IMR-90 (cell line): ENCODE measurements at places on chromosomes 12 and 14. TPM values are rescaled to one million over a fixed set of nuclear protein-coding genes. Genes with fewer than 3 reads are reported as not detected.
A peak's percentile ranks its signal among the peaks of the same experiment; 100 is the strongest.

Gene RIMBP2
- not detected in 2 replicates for polyA plus RNA-seq

- no peak overlapping the region for H3K27ac ChIP-seq
- no peaks in the 10 kb centered on the region for H3K36me3 ChIP-seq
- H3K4me3 ChIP-seq: no peak overlapping the region
- no peaks in the 10 kb centered on the region for H3K4me1 ChIP-seq
Measured at GRCh38 chr14:89053303-89053702, 228.9 kb downstream of the TTC8 start.

DNA sequence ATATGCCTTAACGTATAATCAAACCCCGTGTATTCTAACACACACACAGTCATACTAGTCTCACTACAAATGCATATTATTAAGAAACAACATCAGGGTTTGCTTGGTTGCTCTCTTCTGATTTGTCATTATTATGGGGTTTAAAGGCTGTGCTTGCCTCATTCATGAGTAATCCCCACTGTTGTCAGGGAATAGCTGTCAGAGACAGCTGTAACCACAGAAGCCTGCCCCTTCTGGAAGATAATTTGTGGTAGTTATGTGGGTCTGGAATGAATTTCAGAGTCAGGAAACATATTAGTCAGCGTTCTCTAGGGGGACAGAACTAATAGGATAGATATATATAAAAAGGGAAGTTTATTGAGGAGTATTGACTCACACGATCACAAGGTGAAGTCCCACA, 456.9 kb upstream of the TMEM132C start:
- H3K27me3 ChIP-seq: no peaks in the 10 kb centered on the region
- H3K36me3 ChIP-seq: no peaks in the 10 kb centered on the region
- no peak overlapping the region for H3K4me3 ChIP-seq
- DNase-seq: no peak
- no peak overlapping the region for H3K27ac ChIP-seq
- H3K4me1 ChIP-seq: no peaks in the 10 kb centered on the region

DNA sequence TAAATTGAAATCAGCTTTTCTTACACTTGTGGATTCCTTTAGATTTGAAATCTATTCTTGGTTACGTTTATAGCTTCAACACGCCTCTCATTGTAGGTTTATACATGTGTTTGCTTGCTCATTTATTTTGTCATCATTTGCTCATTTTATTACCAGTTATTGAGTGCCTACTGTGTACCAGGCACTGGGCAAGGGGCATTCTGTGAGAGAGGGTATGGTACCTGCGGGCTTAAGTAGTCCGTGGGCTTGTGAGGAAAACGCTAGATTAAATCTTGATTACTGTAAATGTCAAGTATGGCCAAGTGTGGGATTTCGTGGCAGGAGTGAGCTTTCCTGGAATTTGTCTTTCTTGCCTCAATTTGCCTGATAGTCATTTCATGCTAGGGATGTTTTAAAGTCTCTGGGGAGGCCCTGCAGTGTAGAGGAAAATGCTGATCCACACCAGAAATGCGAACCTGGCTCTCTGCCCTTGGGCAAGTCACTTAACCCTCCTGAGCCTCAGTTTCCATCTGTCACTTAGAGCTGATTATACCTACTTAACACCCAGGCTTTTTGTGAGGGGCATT, 92.7 kb downstream of the CACNA1C start:
- no peaks in the 10 kb centered on the region for H3K36me3 ChIP-seq
- H3K4me1 ChIP-seq: peaks cover 9% of the 10 kb centered on the region; the same call in 1 of the 2 replicates

Gene MYL2
- polyA plus RNA-seq: not detected in 2 replicates

GRCh38 chr12:108205864-108206263, 76.8 kb downstream of the WSCD2 start:
- no peak overlapping the region for H3K27ac ChIP-seq
- no peaks in the 10 kb centered on the region for H3K27me3 ChIP-seq
- no peaks in the 10 kb centered on the region for H3K36me3 ChIP-seq
- no peak for DNase-seq
- H3K4me3 ChIP-seq: no peak overlapping the region
- H3K4me1 ChIP-seq: no peaks in the 10 kb centered on the region

Gene SOAT2
- 0.39 and 0.55 TPM in 2 replicates for polyA plus RNA-seq

Gene KRT75
- polyA plus RNA-seq: not detected in 2 replicates

Gene ADGRD1
- not detected in 2 replicates for polyA plus RNA-seq

- H3K36me3 ChIP-seq: no peaks in the 10 kb centered on the region
- peak overlapping the region; percentile 56; the same call in 1 of the 2 replicates for H3K4me3 ChIP-seq
- peaks cover 4% of the 10 kb centered on the region for H3K27me3 ChIP-seq
- no peak overlapping the region for H3K27ac ChIP-seq
- H3K4me1 ChIP-seq: peaks cover 4% of the 10 kb centered on the region; the same call in 1 of the 2 replicates
Measured at GRCh38 chr14:20631023-20631879, 10.2 kb downstream of the OR6S1 start.

Gene OR6C2
- polyA plus RNA-seq: not detected in 2 replicates

Gene ZC2HC1C
- polyA plus RNA-seq: 0.15 and 0.36 TPM in 2 replicates

Gene ATF7IP
- 8.5 and 9.4 TPM in 2 replicates for polyA plus RNA-seq

- H3K27ac ChIP-seq: 0 out of 2 replicates have a peak overlapping the region, but pooled peaks have one; percentile 1
- peak; percentile 21 for DNase-seq
- H3K36me3 ChIP-seq: no peaks in the 10 kb centered on the region; the same call in 1 of the 2 replicates
Measured at GRCh38 chr12:78209846-78210505, 379.3 kb downstream of the NAV3 start.

DNA sequence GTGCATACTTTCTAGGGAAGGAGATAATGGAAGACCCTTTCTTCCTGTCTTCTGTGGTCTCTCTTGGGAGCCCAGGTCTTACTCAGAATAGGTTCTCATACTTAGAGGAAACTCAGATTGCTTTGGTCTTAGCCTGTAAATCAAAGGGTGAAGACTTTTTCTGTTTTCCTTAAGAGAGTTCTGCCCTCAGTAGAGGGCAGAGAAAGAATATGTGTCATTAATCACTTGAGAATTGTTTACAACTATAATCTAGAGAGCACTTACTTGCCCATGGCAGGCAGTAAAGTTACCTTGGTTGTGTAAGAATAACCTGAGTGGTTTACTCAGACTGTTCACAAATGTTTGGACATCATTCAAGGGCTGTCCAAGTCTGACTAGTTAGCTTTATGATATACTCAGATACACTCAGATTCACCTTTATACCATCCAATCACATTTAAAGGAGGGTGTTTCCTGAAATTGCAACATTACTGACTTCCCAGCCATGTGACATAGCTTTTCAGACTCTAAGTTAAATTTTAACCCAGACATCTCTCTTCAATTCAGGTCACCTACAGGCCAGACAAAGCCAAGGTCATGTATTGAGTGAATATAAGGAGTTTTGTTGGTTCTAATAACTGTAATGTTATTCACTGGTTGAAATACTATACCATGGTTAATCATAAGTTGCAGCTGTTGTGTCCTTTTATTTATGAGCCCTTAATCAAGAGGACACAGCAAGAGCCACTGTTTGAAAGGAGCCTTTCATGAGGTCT, 372.2 kb downstream of the RAD51B start:
- H3K27ac ChIP-seq: no peak overlapping the region
- H3K4me1 ChIP-seq: peaks cover 2% of the 10 kb centered on the region; the same call in 1 of the 2 replicates
- H3K4me3 ChIP-seq: no peak overlapping the region
- H3K36me3 ChIP-seq: no peaks in the 10 kb centered on the region

DNA sequence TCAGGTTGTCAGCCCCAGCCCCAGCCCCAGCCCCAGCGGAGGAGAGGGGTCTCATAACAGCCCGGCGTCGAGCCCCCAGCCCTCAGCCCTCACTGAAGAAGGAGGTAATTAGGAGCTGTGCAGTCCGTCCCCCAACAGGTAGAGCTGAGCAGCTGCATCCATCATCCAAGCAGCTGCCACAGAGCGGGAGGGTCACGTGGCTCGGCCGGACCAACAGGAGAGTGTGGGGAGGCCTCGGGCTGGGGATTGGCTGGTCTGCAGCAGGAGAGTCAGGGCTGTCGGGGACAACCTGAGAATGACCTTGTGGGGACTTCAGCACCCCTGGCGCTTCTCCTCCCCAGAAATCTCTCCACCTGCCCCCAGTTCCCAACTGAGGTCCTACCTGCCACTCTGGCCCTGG, 29.6 kb downstream of the SMUG1 start:
- H3K36me3 ChIP-seq: no peaks in the 10 kb centered on the region
- peaks cover 62% of the 10 kb centered on the region for H3K27me3 ChIP-seq

DNA sequence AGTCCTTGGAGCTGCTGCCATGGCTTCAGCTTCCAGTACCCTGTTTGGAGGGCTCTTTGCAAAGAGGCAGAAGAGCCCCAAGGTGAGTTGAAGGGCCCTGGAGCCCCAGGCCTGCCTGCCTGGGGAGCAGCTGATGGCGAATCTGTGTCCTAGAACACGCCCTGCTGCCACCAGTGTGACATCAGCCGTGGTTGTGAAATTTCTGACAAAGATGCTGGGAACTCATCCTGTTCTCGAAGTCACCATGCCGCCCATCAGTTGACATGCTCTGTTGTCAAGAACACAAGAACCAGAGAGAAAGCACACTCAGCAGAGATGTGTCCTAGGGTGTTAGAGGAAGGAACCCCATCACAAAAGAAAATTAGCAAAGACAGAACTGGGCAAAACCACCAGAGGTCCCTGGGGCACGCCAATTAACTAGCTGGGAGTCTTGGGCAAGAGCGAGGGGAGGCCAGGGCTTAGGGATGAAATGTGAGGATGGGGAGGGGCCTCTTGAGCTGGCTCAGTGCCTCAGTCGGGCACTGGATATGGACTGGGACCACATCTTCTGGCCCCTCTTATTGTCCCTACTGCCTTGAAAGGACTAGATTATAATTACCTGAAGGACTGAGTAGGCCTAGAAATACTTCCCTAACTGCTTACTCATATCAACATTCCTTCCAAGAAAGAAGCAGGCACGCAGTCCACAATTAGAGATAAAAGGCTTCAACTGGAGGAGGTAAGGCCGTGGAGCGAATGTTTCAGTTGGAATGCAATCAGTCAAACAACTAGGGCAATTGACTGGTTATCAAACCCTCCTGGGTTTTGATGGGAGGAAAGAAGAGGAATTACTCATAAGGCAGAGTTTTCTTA, 163.1 kb downstream of the CACNA1C start:
- no peaks in the 10 kb centered on the region for H3K27me3 ChIP-seq
- no peak overlapping the region for H3K27ac ChIP-seq
- H3K36me3 ChIP-seq: peaks cover 3% of the 10 kb centered on the region; the same call in 1 of the 2 replicates
- DNase-seq: peak; percentile 57

DNA sequence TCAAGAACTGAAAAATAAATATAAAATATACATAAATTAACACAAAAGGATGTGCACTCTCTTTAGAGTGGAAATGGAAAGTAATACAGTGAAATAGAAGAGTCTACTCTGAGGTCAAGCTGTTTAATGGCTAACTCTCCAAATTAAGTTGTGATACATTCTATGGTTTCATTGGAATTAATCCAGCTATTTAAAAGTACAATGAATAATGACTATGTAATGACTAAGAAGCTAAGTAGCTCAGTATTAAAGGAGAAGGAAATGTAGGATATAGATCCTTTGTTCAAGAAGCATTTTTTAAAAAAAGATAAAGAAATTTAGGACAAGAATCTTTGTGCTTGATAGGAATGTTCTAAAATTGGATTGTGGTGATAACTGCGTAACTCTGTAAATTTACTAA, 85.3 kb downstream of the LRP6 start:
- no peak overlapping the region for H3K27ac ChIP-seq
- peaks cover 9% of the 10 kb centered on the region; the same call in 1 of the 2 replicates for H3K4me1 ChIP-seq
- H3K36me3 ChIP-seq: peaks cover 6% of the 10 kb centered on the region
- peak; percentile 70 for DNase-seq

DNA sequence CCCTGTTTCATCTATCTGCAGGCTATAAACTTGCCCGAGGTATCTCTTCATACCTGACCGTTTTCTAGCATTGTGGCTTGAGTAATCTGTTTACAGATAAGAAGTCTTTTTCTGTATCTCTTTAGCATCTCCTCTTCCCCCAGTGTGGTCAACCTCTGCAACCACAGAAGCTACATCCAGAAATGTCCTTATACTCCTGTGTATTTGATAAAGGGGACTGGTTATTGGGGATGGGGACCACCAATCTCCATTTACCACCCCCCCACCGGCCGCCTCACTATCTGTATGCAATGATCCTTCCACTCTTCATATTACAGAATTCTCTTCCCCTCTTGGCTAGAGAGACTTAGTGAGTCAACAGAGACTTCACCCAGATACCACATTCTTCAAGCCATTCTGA, 3.4 kb upstream of the RPAP3 start:
- no peaks in the 10 kb centered on the region for H3K36me3 ChIP-seq
- no peaks in the 10 kb centered on the region for H3K27me3 ChIP-seq
- no peak overlapping the region for H3K4me3 ChIP-seq
- DNase-seq: peak; percentile 11
- H3K4me1 ChIP-seq: no peaks in the 10 kb centered on the region; the same call in 1 of the 2 replicates
- H3K27ac ChIP-seq: no peak overlapping the region

GRCh38 chr12:42145197-42145549, 499 bp upstream of the GXYLT1 start:
- peaks cover 4% of the 10 kb centered on the region; the same call in 1 of the 2 replicates for H3K4me1 ChIP-seq
- no peaks in the 10 kb centered on the region for H3K36me3 ChIP-seq
- H3K27ac ChIP-seq: no peak overlapping the region
- no peaks in the 10 kb centered on the region for H3K27me3 ChIP-seq

Gene ACSS3
- polyA plus RNA-seq: 0.47 and 0.84 TPM in 2 replicates

GRCh38 chr12:46410495-46410894, 37.9 kb upstream of the SLC38A2 start:
- no peaks in the 10 kb centered on the region for H3K27me3 ChIP-seq
- no peak overlapping the region for H3K4me3 ChIP-seq
- H3K4me1 ChIP-seq: peaks cover 9% of the 10 kb centered on the region
- no peak overlapping the region for H3K27ac ChIP-seq

- H3K27me3 ChIP-seq: no peaks in the 10 kb centered on the region
- H3K27ac ChIP-seq: peak within 1 kb of the TSS; percentile 72
- peak; percentile 61 for DNase-seq
- H3K4me3 ChIP-seq: peak within 1 kb of the TSS; percentile 51
Measured at GRCh38 chr12:26195250-26195640, at the start of gene SSPN. Gene SSPN, plus strand, starts transcription at chr12:26195573. Its CDS starts 100 bp downstream, at chr12:26195673.

- H3K4me3 ChIP-seq: no peak overlapping the region
- H3K27ac ChIP-seq: no peak overlapping the region
- H3K36me3 ChIP-seq: no peaks in the 10 kb centered on the region
- no peaks in the 10 kb centered on the region for H3K4me1 ChIP-seq
- no peaks in the 10 kb centered on the region for H3K27me3 ChIP-seq
Measured at GRCh38 chr14:29937116-29937515, 9.5 kb upstream of the PRKD1 start.
